ENCODE measurements at places on chromosomes 7 and 10.

DNA sequence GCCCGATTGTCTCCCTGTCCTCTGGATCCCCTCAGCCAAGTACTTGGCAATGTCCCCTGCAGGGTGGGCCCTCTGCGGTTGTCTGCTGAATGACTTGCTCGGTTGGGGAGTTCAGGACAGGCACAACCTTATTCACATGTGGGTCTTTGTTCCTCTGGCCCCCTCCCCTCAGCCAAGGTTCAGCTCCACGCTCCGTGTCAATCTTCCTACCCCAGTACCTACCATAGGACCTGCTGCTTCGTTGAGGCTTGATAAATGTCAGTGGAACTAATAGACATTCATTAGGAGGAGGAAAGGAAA lies 7.1 kb downstream of the CPA5 start:
- DNase-seq, result no peak

DNA sequence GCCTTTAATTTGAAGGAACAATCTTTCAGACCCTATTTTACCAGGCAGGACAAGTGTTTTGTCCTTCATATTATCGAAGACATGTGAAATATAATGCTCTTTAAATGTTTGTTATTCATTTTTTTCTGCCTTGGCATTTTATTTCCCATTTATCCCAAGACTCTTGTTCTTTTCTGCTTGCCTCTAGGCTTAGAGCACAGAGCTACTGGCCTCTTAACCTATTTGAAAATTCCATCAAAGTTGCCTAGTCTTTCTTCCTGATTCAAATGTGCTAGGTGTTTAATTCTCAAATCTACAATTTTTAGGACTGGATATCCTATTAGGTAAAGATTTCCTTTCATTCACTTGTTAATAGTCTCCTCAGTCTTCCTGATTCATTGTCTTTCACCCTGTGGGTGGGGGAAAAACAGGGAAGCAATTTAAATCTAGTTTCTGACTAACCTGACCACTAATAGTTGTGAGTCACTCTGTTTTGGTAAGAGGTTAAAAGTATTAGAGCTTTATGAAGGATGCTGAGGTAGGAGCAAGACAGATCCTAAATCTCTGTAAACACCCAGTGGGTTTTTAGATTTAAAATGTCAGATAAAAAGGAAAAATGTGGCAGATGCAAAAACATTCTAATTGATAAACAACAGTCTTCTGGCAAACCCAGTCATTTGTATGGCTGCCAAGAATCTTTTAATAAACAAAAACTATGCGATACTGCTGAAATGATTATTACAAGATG lies 1.5 kb downstream of the LIPK start:
- no peak for DNase-seq

DNA sequence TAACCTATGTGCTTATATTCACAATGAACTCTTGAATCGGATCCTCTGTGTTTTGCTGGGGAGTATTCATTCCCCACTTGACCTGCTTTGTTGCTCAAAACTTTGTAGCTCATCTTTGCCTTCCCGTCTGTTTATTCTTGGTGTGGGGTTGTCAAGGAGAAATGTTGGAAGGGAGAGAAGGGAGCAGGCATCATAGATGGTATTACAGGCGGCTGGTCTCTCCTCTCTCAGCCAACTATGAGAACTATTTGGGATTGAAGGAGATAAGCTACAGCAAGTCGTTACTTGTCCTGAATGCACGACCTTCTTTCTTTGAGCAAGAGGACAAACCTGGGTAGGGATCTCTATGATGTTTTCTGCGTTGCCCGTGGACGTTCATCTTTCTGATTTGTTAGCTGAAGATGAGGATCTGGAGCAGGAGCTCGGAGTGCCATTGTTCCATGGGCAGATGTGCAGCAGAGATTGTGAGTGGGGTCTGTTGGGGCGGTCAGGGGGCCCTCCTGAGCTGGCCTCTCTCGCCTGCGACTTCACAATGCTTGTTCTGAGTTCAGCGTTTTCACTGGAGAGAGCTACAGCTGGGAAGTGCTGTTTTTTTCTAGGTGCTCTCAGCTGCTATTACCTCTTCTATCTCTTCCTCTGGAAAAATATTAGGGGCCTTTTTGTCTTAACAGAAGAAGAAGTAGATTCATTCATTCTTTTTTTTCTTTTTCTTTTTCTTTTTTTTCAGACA lies 126.9 kb upstream of the KLF6 start:
- DNase-seq, result no peak

- no peak for DNase-seq
Observed at GRCh38 chr7:29192811-29193210, 1.8 kb upstream of the CHN2 start.

DNA sequence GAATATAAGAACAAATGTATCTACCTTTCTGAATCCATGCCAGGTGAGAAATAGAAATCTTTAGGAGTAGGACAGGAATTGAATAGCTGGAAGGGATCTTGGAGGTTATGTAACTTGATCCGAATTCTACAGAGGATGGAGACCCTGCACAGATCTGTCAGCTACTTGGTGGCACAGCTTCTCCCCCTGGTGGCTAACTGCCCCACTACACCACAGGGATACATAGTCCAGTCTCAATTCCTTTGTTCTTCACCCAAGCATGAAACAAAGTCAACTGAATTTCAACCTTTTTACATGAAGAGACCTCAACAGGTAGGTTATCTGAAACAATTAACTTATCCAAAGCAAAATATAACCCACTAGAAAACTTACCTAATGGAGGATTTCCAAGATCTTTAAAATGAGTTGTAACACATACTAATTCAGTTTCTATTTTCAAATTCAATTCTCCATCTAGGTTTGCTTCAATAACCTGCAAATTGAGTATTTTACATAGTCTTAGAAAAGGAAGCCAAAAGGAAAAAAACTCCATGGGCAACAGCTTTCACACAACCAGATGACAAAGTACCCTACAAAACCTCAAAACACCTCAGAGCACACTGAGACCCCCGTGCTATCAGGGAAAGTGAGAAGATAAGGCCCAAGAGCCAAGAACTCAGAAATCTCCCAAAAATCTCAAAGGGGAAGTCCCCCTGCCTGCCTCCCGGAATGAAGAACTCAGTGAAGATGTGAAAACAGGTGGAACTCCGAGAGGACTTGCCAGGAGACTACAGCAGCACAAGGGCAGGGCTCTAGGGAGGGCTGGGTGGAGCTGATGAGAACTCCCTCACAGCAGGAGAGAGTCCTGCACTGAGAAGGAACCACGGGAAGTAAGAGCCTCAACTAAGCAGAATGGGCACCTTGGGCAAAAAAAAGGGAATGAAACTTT lies 10.3 kb downstream of the HUS1 start:
- no peak for DNase-seq

DNA sequence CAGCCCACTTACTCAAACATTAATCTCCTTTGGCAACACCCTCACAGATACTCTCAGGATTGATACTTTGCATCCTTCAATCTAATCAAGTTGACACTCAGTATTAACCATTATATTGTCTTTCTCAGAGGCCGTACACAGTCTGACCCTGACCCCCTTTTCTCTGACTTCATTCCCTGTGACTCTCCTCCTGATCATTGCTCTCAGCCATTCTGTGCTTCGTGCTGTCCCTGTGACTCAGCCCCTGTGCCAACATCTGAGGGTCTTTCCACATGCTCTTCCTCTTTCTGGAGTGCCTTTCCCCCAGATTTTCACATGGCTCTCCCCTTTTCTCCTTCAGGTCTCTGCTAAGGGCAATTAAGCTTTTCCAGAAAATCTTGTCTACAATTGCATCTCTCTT lies 289.0 kb upstream of the PHYHIPL start:
- no peak for DNase-seq

- DNase-seq, result no peak
Observed at GRCh38 chr10:71782221-71782916, 9.0 kb upstream of the VSIR start.

- no peak for DNase-seq
Observed at GRCh38 chr10:131749767-131750142, 151.1 kb upstream of the PPP2R2D start.

DNA sequence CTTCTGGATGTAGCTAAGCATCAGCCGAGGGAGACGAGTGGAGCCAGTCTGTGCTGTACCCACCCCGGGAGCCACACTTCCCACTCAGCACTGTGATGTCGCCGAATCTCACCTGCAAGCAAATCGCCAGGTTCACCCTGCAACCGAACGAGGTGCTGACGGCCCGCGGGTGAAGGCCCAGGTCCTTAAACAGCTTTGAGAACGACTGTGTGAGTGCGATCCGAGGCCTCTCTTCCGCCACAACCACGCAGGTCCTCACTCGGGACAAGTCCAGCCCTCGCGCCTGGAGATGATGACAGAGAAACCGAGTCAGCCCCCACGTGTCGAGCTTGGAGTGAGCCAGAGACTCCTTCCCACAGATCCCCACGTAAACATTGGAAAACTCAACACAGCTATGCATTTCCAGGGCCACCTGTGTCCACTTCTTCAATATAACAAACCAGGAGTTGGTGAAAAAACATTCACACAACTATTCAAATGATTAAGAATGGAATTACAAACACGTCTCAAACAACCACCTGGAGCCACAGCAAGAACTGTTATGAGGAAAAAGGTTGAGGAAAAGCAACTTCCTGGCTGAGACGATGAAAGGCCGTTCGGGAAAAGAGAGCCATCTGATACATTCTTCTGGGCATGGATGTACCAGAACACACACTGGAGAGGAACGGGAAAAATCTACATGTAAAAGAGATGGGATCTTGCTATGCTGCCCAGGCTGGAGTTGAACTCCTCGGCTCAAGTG lies 191.8 kb downstream of the ZMYND11 start:
- DNase-seq, result no peak

GRCh38 chr10:1609648-1609970 lies 127.7 kb downstream of the ADARB2 start:
- DNase-seq, result no peak

- DNase-seq, result no peak
Observed at GRCh38 chr10:77251297-77252013, 386.2 kb downstream of the KCNMA1 start.

DNA sequence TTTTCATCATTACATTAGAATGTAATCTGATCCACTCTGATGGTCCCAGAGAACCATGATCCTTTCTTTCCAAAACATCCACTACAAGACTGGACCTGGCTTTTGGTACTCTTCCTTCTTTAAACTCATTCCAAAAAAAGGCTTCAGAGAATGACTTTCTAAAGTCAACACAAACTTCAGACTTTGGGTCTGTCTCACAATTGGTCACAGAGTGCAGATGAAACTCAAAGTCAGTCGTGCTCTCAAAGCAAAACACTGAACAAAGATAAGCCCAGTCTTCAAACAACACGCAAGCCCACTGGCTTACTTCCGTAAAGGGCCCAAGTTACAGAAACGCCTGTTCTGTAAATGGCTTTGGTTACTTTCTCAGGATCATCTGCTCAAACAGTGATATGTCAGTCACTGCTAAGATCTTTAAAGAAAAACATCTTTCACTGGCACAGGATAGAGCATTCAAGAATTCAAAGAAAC lies 250.9 kb upstream of the MKLN1 start:
- no peak for DNase-seq

DNA sequence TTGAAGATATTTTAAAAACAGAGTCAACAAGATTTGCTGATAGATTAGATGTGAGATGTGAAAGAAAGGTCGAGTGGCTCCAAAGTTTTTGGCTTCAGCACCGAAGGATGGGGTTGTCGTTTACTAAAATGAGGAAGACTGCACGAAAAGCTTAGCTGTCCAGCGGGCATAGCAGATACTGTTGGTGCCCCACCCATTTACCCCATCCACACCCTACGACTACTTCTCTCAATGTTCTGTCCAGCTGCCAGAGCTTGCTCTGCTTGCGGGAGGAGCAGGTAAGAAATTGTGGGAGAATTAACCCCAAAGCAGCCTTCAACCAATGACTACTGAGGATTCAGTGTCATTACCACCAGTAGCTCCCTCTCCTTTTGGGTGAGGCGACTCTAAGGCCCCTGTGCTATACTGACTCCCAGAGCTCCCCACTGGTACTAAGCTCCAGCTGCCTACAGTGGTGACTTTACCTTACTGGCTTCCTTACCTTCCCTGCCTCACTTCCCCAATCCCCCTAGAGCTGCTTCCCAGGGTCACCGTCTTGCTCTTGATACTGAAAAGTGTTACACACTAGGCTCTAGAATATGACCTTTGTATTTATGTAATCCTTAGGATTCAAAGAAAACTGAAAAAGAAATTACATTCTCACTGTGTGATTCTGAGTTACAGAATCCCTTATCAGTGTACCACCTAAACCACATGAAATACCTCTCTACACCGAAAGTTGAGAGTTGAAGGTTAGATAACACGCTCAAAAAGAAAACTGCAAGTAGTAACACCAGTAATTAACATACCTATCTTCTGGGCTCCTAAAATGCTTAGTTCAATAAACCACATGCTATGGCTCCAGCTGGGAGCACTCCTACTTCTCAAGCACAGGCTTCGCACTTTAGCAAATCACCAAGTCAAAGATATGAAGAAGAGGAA lies 22.3 kb downstream of the CACUL1 start:
- DNase-seq, result no peak

DNA sequence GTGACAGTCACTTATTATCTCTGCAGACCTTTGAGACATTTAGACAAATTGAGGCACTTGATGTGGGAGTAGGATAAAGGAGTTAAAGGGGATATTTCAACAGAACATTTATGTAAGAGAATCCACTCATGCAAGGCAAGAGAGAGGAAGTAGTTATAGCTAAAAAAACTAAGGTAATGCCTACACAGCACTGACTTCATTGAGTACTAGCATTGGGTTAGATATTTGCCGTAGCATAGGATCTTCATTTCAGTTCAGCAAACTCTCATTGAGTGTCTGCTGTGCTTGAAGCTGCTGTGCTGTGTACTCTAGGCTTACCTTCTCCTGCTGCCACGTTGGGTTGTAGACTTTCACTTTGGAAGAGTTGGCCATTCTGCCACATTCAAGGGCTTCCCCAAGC lies 10.5 kb upstream of the ENTPD1 start:
- no peak for DNase-seq

DNA sequence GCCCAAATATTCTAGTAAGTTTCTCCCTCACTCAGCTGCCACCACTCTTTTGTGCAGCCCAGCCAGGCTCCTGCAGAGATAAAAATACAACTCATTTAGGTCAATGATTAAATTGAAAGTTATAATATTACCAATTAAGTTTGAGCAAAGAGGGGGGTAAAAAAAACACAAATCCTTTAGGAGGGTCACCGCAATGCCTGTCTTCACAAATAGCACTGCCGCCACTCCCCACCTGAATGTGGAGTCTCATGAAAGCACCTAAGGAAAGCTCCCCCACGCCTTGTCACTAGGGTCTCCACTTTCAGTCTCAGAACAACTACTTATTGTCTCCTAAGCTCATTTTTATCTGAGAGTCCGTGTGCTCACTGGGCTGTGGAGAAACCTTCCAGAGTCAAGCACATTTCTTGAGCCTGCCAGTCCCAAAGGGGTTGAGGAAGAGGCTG lies 148.7 kb downstream of the FGFR2 start:
- no peak for DNase-seq

GRCh38 chr10:58318346-58318745 lies 16.5 kb upstream of the UBE2D1 start:
- no peak for DNase-seq

GRCh38 chr7:113813471-113813870 lies 105.3 kb downstream of the PPP1R3A start:
- DNase-seq, result no peak

Measured in activated CD8-positive, alpha-beta memory T cell treated with anti-CD3 and anti-CD28 coated beads for 4 hours (primary cell).